HS-27A (cell line): ENCODE measurements at places on chromosomes 3 and 15.

GRCh38 chr15:85454403-85454802 is 74.0 kb downstream of the AKAP13 start:
- no peak for DNase-seq

GRCh38 chr3:13537909-13538296 is 11.0 kb upstream of the FBLN2 start:
- peak; percentile 98 for DNase-seq

- DNase-seq, result no peak
Observed at GRCh38 chr3:50166620-50167019, 11.5 kb downstream of the SEMA3F start.

DNA sequence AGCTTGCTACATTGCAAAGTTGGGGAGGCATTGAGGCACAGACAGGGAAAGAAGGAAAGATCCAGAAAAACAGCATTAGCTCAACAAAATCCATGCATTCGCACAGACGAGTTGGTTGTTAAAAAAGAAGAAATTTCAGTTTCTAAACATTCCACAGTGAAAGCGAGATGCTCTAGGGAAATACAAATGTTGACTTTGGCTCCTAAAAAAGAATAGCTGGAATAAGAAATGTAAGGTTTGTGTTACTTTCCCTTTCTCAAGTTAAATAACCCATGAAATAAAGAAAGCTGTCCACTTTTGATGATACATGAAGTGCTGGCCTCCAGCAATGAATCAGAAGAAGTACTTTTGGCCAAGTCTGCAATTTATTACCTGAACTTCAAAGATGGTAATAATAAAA is 465.1 kb downstream of the ERC2 start:
- no peak for DNase-seq
